ENCODE measurements at places on chromosomes 12 and 14.

DNA sequence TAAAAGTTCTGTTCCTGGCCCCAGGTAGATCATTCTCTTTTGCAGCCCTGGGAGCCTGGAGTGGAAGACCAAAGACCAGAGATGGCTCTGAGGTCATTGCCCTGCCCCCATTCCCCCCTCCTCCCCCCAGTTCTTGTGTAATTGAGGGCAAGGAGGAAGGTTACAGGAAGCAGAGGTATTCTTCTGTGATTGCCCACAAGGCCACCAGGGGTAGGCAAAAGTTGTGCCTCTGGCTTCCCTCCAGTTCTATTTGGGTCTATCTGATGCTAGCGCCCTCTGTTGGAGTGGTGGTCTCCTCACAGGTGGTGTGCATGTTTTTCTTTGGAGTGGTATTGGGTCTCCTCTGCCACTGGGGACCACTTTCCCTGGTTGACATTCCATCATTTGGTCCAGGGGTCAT, 41.2 kb upstream of the CRY1 start:
- no peak for DNase-seq

DNA sequence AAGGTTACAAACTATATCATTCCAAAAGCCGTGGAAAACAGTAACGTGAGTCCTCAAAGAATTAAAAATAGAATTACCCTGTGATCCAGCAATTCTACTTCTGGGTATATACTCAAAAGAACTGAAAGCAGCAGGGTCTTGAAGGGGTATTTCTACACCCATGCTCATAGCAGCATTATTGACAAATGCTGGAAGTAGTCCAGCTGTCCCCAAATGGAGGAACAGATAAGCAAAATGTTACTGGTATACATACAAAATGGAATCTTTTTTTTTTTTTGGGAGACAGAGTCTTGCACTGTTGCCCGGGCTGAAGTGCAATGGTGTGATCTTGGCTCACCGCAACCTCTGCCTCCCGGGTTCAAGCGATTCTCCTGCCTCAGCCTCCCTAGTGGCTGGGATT, 32.9 kb downstream of the ADIPOR2 start:
- DNase-seq, result no peak

DNA sequence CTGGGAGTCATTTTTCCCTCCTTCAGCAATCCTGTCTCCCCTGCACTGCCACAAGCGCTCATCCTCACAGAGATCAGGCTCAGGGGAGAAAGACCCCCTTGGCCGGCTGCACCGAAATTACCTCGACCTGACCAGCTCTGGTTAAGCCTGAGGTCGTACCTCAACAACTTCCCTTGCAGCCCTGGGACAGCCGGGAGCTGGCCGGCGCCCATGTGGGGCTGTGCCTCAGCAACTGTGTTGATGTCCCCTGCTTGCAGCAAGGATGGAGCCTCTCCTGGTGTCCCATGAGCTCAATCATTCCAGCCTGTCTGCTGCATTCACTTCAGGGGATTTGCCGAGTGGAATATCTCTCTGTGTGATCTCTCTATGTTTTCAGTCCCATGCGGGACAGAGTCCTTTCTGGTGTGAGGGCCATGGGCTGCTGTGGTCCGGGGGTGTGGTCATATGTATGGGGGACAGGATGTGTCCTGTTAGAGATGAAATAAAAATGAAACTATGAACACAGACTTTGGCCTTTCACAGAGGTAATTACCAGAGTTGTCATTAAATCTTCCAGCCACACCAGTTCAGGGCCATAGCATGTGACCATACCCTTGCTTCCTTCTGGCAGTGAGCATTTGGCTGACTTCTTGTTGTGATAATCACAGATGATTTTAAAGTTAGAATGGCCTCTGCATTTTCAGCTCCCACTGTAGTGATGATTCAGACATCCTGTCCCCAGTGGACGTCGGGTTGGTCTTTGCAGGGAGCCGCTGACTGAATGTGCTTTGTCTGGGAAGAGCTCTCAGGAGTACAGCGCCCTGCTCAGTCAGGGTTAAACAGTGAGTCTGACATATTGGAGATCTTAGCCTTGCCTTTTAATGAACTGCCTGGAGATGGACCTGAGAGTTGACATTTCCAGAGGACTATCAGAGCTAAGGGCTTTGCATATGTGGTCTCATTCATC, 405.9 kb downstream of the AACS start:
- no peak for DNase-seq

DNA sequence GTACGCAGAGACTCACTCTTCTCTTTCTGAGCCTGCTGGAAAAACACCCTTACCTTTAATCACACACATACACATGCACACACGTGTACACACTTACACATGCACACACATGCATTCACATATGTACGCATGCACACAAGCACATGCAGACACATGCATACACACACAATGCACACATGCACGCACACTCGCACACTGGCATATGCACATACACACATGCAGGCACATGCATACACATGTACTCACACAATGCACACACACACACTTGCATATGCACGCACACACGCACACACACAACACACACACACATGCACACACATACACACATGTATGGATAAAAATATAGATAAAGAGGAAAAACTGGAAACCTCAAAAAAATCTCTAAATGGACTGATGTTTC, 249.0 kb downstream of the GLT1D1 start:
- DNase-seq, result no peak

- DNase-seq, result no peak
These were observed 8.1 kb upstream of the IRF2BPL start for GRCh38 chr14:77036484-77037214.

GRCh38 chr12:12244341-12244740, 22.5 kb downstream of the LRP6 start:
- DNase-seq, result no peak

DNA sequence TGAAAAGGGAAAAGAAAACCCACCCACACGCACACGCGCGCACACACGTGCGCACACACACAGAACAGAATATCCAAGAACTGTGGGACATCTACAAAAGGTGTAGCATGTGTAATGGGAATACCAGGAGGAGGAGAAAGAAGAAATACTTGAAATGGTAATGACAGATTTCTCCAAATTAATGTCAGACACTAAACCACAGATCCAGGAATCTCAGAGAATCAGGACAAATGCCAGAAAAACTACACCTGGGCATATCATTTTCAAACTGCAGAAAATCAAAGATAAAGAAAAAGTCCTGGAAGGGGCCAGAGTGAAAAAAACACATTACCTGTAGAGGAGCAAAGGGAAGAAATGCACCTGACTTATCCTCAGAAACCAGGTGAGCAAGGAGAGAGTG, 26.5 kb downstream of the FBXL14 start:
- no peak for DNase-seq

GRCh38 chr12:50070314-50071060, 13.1 kb downstream of the ASIC1 start:
- DNase-seq, result peak; percentile 57

- no peak for DNase-seq
These were observed 1.3 kb downstream of the CLSTN3 start for GRCh38 chr12:7131502-7131866.

GRCh38 chr14:85319998-85320630, 209.8 kb upstream of the FLRT2 start:
- DNase-seq, result no peak

GRCh38 chr12:115451151-115451779, 767.3 kb upstream of the TBX3 start:
- no peak for DNase-seq

GRCh38 chr14:63240221-63240620, 36.0 kb downstream of the RHOJ start:
- DNase-seq, result no peak

DNA sequence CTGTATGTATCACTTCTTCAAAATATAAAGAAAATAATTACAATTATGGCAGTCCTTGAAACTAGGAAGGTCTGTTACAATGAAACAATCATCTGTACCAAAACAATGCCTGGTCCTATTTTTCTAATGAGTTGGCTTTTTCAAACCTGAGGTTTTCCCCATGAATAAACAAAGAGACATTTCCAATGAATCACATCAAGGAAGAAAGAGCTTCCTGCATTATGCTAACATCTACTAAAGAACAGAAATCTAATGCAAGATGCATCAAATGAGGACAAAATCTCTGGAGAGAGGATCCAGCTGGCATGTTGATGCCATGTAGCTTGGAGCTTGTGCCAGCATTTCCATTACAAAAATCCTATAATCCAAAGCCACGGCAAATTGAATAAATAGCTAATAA, 29.3 kb downstream of the NIN start:
- no peak for DNase-seq

DNA sequence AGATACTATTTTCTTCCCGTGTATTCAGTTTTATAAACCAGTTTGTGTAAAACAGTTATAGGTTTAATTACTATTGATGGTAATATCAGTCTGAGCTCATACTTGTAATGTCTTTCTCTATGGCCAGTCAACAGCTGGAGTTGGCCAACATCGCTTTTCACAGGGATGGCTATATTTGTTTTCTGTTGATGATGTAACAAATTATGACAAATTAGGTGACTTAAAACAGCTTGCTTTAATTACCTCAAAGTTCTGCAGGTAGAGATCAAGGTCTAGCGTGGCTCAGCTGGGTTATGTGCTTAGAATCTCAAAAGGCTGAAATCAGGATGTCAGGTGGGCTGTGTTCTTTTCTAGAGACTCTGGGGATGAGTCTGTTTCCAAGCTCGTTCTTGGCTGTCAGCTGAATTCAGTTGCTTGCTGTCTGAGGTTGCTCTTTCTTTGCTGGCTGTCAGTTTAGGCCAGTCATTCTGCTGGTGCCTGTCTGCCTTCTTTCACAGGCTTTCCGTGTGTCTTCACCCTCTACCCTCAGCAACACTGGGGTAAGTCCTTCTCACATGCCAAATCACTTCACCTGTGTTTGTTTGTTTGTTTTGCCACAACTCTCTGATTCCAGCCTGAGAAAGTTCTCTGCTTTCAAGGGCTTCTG, 370.2 kb upstream of the E2F7 start:
- DNase-seq, result no peak

Data from GM19239 (cell line).